NCI-H1694 treated with DMSO at 0.1 percent for 48 hours (cell line): ENCODE measurements at places on chromosomes 5 and 9.

DNA sequence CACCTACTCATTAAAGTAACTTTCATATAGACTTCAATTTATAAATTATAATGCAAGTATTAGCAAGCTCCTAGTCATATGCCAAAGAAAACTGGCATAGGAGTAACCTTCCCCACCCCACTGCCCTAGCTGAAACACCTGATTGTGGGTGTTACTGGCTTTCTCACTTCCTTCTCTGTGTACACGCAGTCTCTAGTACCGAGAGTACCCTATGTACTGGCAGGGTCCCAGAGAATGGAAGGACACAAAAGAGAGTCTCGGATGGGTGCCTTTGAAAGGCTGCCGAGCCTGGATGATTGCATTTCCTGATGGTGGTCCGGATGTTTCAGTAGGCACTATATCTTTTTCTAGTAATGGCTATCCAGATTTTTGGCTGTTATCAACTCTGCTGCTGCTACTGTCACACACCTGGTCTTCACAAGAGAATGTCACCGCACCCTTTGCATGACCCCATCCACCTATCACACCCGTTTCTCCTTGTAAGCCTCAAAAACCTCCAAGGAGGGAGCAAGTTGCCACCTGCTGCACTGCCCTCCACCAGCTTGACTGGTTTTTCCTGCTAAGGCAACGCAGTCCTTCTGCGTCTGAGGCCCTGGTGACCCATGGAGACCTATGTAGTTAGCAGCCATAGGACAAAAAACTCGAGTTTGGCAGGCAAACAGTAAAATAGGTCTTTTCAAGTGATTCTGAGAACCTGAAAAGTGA, 53.8 kb upstream of the CLINT1 start:
- no peak for DNase-seq

DNA sequence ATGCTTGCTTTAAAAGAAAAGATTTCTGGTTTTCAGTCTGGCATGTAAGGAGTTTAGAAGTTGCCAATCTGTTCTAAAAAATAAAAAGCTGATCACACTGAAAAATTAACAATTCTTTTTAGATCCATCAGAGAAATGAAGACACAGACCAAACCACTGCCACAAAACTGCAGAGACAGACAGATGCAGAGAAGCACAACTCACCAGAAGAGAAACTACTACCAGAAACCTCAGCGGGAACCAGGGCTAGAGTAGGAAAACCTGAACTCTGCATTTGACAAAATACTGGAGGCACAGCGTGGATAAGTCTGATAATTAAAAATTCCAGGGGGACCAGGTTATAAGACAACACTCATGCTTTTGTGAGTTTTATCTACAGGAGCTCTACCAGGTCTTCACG, 28.8 kb downstream of the FBXL17 start:
- no peak for DNase-seq

DNA sequence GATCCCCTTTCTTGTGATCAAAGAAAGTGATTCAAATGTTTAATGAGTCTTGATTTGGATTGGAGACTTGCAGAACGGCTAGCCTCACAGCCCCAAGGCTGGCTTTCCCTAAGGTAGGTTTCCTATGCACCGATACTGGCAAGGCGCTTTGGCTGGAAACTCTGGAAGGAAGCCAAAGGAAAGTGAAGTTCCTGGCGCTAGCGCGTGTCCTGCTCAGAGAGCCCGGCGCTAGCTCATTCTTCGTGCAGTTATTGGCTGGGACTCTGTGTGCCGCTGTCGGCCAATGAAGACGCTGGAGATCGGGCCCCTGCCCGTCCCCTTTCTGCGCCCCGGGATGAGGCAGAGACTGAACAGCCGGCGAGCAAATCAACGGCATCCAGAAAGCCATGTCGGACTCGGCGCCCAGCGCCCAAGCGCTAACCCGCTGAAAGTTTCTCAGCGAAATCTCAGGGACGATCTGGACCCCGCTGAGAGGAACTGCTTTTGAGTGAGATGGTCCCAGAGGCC, at the start of gene PCDHGC3:
Gene PCDHGC3, plus strand, starts transcription at position 342 of the 507 bp plus-strand sequence. Its CDS starts 151 bp downstream, at position 493.
- DNase-seq: peak; percentile 84

DNA sequence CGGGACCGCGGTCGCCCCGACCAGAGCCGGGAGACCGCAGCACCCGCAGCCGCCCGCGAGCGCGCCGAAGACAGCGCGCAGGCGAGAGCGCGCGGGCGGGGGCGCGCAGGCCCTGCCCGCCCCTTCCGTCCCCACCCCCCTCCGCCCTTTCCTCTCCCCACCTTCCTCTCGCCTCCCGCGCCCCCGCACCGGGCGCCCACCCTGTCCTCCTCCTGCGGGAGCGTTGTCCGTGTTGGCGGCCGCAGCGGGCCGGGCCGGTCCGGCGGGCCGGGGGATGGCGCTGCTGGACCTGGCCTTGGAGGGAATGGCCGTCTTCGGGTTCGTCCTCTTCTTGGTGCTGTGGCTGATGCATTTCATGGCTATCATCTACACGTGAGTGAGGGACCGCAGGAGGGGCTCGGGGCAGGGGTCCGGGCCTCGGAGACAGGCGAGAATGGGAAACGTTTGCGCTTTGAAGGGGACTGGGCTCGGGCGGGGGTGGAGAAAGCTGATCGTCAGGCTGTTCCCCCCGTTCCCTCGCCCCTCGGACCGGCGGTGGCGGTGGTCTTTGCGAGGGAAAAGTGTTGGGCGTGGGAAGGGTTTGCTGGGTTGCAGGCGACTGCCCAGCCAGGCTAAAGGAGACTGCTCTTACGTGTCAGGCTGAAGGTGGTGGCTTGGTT, 457 bp downstream of the UGCG start:
- no peak for DNase-seq

DNA sequence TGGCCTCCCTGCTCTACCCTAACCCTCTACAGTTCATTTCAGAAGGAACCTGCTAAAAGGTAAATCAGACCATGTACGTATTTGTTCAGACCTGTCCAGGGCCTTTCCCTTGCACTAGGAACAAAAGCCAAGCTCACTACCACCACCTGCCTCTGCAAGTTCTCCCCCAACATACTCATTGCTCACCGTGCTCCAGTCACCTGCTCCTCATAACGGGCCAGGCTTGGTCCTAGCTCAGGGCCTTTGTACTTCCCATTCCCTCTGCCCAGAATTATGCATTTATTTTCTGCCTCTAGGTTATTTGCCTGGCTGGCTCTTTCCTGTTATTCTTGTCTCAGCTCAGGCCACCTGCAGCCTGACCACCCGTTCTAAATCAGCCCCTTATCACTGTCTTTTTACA, 4.8 kb upstream of the FGF1 start:
- DNase-seq: no peak

- no peak for DNase-seq
These were observed 114.4 kb downstream of the ZNF608 start for GRCh38 chr5:124631874-124632550.

- DNase-seq: no peak
These were observed 66.7 kb upstream of the CAST start for GRCh38 chr5:96595300-96596090.
